ENCODE measurements at places on chromosomes 7 and 10. TPM values are rescaled to one million over a fixed set of nuclear protein-coding genes. Genes with fewer than 3 reads are reported as not detected.

Gene PCDH15
- under 0.01 TPM for total RNA-seq

Gene DPCD
- 44.2 TPM for total RNA-seq

Gene AOAH
- not detected for total RNA-seq

Gene C10orf90
- total RNA-seq = not detected

Gene NPC1L1
- not detected for total RNA-seq

Gene ELOVL3
- total RNA-seq = 2.4 TPM

Gene SPDYE2B
- total RNA-seq = not detected

All from smooth muscle cell of the umbilical artery (primary cell).